Occipital lobe (tissue), 3 donors: ENCODE measurements at places on chromosomes 13 and 19.
A peak's percentile ranks its signal among the peaks of the same experiment; 100 is the strongest.

DNA sequence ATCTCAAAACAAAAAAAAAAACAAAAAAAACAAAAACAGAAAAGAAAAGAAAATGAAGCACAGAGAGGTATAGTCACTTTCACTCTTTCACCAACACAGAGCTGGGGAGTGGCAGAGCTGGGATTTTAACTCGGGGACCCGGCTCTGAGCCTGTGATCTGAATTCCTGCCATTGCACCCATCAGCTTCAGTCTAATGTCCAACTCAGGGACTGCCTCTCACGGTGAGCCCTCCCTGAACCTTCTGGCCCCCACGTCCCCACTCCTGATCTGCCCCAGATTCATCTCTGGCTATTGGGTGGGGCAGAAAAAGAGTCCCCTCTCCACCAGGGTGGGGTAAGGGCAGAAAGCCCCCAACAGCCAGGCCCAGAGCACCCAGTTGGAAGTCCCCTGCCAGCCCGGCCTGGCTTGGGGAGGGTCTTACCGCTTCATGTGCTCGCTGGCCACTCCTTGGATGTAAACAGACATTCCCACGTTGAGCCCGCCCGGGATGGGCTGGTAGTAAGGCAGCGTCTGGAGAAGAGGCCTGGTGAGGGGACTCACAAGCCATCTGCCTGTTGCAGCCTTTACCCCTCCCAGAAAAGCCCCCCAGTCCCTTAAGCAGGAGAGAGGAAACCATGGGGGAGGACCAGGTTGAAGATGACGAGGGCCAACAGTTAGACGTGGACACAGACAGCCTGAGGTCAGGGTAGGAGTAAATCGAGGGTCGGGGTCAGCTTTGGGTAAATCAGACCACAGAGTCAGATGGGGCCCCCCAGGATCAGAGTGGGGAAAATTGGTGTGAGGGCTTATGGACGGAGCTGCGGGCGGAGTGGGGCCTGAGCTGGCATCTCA, 520 bp downstream of the LGALS4 start:
- DNase-seq = no peak

- DNase-seq = no peak
These were observed 43.9 kb upstream of the C1QTNF9 start for GRCh38 chr13:24265453-24265852.

GRCh38 chr13:44110091-44110621, 230.5 kb downstream of the LACC1 start:
- DNase-seq = no peak

- DNase-seq = no peak
These were observed 203.1 kb downstream of the RGCC start for GRCh38 chr13:41660411-41660810.

DNA sequence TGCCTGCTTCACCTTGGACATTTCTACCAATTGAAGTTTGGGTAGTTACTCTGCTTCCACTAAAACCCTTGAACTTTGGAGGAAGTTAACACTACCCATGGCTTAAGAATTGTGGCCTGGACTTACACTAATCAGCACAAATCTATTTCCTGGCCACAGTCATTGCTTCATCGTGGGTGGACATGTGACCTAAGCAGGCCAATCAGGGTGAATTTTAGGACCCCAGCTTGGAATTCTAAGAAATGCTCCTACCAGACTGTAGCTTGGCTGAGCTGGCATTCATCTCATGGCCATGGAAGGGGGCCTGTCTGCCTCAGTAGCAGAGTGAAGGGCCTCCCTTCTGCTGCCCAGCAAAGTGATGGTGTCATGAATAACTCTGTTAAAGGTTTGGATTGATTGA, 58.3 kb upstream of the SLC15A1 start:
- DNase-seq = no peak

- DNase-seq = no peak
These were observed 9.9 kb downstream of the NACC1 start for GRCh38 chr19:13127811-13128575.

GRCh38 chr19:12946092-12946721, 545 bp downstream of the RAD23A start:
- peak; percentile 35 for DNase-seq

- DNase-seq = no peak
These were observed 666.7 kb upstream of the MIR17HG start for GRCh38 chr13:90680826-90681225.
